ENCODE measurements at places on chromosomes 7 and 10.

GRCh38 chr7:90430614-90431460 lies 27.6 kb downstream of the CLDN12 start:
- no peak for DNase-seq

DNA sequence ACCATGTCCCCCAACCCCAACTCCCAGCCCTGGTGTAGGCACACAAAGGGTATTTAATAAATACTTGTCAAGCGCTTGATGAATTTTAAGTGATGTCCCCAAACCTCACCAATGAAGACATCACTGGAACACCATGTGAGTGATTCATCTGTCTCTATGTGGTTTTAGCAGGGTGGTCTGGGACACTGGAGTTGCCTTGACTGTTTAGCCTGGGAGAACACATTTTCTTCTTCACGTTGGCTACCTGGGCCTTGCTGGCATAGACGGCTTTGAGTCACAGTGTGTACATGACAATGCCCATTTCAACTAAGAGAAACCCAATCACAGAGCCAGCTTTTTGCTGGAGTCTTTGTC lies 24.8 kb upstream of the SHH start:
- DNase-seq = no peak

GRCh38 chr10:75230600-75231038 lies 5.1 kb downstream of the COMTD1 start:
- peak; percentile 42 for DNase-seq

GRCh38 chr7:23544913-23545354 lies 13.2 kb upstream of the TRA2A start:
- DNase-seq = no peak

DNA sequence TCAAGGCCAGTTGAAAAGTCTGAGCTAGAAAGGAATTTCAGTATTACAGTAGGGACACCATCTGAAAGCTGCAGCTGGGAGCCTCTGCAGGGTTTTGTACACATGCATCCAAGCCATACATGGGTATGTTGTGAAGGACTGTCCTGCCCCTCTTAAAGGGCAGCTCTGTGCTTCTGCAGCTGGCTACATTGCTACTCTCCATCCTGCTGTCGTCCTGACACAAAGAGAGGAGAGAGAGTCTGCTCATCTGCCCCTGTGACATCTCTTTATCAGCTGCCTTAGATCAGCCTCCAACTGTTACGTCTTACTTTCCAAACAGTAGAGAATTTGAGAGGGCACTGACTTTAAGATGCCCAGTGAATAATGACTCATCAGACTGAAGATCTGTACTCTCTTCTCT lies 602.7 kb downstream of the SORCS3 start:
- DNase-seq = no peak

DNA sequence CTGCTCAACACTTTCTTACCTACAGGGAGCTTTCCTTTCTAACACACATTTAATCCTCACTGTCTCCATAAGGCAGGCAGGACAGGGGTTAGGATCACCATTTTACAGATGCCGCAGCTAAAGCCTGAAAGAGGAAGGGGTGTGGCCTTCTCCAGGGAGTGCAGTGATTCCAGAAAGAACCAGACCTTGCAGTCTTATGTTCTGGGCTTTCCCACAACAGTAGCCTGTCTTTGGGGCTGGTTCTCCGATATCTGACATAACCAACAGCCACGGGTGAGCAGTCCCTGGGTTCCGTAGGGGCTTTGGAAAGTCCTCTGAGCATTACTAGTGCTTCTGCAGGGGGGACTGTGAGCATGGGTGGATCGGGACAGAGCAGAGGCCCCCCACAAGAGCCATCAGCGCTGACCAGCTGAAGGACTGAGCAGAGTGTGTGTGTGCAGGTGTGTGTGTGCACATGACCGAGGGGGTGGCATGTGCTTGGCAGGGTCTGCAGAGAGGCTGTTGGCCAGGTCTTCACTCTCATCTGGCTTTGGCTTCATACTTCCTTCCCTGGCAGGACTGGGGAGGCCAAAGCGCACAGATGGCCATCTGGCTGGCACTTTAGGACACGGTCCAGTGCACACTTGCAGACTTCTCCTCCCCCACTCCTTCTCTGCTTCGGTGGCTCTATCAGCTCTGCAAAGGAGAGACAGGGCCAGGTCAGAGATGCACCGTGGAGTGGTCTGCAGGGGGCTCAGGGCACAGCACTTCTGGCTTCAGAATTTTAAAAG lies 400.3 kb downstream of the RPS24 start:
- peak; percentile 89 for DNase-seq

- DNase-seq = no peak
These were observed 183.0 kb downstream of the RAPGEF5 start for GRCh38 chr7:22173685-22174573.

DNA sequence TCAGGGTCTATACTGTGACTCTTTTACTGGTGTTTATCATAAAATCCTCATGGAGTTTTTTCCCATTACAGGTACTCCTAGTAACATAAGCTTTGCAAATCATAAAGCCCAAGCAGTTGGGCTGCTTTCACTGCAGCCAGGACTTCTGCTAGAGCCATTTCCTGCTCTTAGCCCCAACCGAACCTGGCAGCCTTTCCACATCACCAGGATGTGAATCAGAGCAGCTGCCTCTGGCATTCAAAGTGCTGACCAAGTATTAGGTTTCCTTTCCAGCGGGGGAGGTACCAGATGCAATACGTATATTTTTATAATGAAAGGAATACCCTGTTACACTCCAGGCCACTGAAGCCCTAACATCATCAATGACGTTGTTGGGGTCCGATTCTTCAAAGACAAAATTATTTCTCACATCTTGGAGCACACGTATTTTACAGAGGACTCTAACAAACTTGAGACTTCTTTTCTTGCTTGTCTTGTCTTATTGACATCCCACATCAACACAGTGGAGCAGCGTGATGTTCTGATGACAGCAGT lies 3.6 kb upstream of the HTR5A start:
- DNase-seq = no peak

DNA sequence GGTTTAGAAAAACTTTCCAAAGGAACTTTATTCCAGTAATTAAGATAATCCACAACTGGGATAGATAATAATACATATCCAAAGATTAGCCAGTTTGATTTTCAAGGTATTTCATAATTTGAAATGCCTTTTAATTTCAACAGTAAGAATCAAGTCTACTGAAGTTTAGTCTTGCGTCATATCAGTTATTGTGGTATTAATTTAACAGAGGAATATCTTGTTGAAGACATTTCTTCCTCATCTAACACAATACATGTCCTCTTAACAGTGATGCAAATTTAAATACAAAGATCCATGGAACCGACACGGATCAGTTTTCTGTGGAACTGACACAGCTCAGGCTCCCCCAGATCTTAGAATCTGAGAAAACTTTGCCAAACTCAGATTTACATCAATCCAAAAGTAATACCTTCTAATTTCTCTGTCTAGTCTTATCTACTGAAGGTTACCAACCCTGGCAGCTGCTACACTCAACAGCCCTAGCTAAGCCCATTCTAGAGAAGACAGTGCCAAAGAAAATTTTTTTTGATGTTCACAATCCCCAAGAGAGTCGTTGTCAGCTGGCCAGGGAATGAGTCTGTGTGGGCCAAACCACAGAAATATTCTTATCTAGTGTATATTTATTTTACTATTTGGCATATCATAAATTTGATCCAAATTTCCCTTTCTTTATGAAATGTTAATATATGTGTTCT lies 365.2 kb upstream of the MEOX2 start:
- DNase-seq = peak; percentile 79

DNA sequence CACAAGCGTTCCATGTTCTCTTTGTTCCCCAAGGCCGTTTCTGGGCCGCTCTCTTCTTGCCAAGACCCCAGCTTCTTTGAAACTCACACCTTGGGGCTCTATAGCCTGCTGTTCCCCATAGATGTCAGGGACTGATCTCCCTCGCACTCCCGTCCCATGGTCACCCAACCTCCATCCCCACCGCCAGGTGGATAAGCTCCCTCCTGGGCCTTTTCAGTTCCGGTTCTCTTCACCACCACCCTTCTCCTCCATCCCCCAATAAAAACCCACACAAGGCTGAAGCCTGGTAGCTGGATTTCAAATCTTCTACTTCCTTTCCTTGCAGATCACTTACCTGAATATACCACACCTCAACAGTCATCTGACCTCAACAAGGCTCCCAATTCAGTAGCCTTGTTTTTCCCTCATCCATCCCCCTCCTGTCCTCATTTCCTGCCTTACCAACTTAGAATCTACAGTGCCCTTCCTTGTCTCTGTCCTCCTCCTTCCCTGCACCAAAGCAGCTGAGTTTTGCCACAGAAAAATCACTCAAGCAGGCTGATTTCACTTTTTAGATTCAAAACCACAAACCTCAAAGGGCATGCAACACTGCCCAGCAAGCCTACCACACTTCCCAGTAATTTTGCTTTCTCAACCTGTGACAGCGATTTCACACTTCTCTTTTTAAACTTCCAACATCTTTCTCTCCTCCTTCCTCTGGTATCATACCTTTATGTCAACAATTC lies 7.7 kb downstream of the SLC37A3 start:
- DNase-seq = no peak

- DNase-seq = no peak
These were observed 63.9 kb upstream of the ECHDC3 start for GRCh38 chr10:11678074-11678793.

DNA sequence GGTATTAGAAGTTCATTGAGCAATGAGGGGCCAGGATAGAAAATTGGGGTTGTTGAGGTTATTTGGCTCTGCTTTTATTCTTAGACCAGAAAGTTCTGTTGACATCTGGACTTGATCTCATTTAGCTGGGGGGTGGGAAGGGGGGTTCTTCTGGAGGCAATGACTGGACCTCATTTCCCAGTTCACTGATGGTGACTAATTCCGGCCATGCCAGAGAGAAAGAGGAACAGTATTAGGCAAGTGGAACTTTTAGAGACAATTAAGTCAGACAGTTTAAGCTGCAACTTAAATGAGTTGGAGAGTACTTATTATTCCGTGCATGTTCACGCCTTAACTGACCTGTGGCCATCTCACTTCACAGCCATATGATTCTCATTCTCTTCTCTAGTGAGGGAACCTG lies 512.5 kb downstream of the REEP3 start:
- no peak for DNase-seq

DNA sequence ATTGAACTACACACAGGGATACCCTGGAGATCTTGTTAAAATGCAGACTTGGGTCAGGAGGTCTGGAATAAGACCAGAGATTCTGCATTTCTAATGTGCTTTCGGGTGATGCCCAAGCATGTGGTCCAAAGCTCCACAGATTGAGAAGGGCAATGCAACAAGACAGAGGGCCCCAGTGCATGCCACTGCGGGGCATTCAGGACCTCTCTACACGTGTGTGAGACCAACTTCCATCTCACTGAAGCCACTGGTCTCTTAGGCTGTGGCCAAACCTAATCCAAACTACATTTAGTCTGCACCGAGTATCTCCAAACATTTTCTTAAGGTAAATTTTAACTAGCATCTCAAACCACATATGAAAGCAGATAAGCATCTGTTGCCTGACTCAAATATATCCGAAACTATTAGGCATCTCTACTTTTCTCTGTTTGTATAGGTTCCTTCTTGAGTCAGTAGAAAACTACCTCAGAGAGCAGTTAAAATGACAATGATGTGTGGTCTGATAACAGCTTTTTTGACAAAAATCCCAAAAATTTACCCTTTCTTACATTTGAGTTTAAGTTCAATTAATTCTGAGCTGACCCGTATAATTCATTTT lies 107.5 kb downstream of the ELMO1 start:
- no peak for DNase-seq

- no peak for DNase-seq
These were observed 85.4 kb downstream of the CCNY start for GRCh38 chr10:35421553-35422178.

GRCh38 chr7:27198138-27198841 lies 1.6 kb downstream of the HOXA13 start:
- DNase-seq = no peak

GRCh38 chr10:49368256-49368655 lies 27.6 kb downstream of the DRGX start:
- no peak for DNase-seq

All from NCI-H446 (cell line).